ENCODE measurements at places on chromosomes 16 and 17.

- DNase-seq: no peak
Measured at GRCh38 chr17:55661256-55661758, 61.4 kb downstream of the TMEM100 start.

DNA sequence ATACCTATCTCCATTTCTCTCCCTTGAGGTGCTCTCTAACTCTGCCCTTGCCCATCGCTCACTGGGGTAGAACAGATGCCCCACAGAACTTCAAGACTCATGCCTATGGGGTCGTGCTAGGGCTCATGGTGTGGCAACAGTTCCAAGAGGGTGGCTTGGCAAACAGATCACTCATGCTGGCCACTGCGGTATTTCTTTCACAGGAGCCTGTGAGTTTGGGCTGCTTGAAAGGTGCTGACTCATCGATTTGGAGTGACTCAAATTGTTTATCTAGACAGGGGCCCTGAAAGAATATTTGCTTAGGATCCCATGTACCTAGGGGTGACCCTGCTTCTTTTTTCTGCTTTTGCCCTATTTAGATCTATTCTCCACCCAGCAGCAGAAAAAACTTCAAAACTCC is 69.9 kb downstream of the IRX5 start:
- DNase-seq: no peak

- no peak for DNase-seq
Measured at GRCh38 chr16:11138022-11138768, 117.8 kb downstream of the SOCS1 start.

DNA sequence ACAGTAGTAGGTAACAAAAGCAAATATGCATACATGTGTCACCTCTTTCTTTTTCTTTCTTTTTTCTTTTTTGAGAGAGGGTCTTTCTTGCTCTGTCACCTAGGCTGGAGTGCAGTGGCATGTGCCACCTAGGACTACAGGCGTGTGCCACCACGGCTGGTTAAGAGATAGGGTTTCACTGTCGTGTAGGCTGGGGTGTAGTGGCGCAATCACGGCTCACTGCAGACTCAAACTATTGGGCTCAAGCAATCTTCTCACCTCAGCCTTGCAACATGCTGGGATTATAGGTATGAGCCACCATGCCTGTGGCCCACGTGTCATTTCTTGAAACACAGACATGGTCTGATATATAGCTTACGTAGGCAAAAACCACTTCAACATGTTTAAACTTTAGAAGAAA is 397.7 kb upstream of the PMFBP1 start:
- DNase-seq: no peak

DNA sequence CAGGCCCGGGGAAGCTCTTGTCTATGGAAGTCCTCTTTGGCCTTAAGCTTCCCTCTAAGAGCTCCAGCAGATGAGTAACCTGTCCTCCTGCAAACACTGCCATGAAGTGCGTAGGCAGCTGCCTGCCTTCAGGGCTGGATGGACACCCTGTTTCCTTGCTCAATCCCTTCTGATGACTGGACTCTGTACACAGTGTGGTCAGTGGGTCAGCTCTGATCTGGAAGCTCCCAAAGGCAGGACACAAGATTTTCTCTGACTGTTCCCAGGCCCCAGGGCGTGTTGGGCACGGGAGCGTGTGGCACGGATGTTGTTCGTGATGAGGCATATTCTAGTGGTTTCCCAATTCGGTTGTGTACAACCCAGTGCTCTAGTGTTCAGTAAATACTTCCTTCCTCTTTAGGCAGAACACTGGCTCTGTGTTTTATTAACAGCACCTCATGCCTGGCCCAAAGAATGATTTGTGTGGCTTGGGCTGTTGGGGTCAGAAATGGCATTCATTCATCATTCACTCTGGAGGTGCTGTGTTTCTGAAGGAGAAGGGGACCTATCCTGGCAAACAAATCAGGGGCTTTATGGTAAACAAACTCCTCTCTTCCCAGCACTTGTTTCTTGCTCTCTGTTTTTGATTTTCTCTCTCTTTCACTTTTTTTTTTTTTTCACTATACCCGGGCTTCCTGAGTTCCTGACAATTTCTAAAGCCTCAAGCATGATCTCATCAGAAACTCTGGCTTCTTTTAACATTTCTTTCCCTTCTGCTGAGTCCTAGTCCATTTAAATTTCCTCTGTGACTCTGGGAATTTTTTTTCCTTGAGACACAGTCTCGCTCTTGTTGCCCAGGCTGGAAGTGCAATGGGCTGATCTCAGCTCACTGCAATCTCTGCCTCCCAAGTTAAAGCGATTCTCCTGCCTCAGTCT is 12.0 kb upstream of the RNF157 start:
- DNase-seq: no peak

GRCh38 chr17:4040784-4041183 is 76.5 kb upstream of the ATP2A3 start:
- no peak for DNase-seq

GRCh38 chr16:83068686-83069085 is 441.9 kb downstream of the CDH13 start:
- DNase-seq: no peak

DNA sequence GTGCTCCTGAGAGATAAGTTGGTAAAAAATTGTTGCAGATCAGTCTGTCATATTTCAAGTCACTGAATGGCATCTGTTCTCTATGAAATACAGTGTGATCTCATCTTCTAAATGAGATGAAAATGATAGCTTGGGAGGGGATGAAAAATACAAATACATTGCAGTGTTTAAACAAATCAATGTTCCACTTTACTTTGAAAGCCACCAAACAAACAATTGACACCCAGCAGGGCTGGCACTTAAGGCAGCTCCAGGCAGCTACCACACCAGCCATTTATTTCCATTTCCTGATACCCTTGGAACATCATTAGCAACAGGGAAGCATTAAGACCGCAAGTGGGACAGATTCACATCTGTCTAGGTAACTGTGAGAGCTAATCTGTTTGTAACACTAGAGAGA is 827.6 kb upstream of the KIF2B start:
- no peak for DNase-seq

DNA sequence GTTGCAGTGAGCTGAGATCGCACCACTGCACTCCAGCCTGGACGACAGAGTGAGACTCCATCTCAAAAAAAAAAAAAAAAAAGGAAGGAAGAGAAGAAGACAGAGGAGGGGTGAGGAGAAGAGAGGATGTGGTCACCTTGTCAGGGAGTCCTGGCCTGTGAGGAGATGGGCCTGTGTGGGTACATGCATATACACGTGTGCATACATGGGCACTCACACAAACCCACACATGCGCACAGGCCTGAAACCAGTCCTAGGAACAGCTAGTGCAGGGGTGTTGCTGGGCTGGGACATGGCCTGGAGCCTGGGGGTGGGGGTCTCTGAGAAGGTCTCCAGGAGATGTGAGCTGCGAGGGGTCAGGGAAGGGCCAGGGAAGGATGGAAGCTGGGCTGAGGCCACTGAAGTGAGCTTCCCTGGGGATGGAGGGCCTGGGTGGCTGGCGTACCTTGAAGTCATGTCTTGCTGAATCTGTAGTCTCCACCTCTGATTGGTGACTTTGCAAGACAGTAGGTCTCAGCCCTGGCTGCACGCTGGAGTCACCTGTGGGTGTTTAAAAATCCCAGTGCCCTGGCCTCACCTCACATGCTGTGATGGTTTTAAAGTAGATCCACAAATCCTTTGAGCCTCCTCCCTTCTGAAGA is 72.4 kb downstream of the MRM1 start:
- DNase-seq: no peak
